Motor neuron (in vitro differentiated cells): ENCODE measurements at places on chromosomes 16 and 17.

DNA sequence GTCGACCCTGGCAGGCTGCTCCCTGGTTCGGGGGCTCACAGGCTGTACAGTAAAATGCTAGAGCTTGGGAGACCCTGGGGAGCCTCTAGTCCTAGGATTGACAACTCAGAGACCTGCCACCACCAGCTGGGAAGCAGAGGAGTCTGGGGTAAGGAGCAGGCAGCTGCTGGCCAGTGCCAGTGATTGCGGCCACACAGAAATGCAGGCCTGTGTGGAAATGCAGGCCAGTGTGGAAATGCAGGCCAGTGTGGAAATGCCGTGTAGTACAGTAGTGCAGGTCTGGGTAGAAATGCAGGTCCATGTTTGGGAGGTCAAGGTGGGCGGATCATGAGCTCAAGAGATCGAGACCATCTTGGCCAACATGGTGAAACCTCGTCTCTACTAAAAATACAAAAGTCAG, 23.5 kb downstream of the SGSH start:
- no peak for ATAC-seq

- no peak for ATAC-seq
These were observed 8.1 kb upstream of the CHMP6 start for GRCh38 chr17:80983545-80983944.

- peak; percentile 62 for ATAC-seq
These were observed 71.2 kb upstream of the GRIN2A start for GRCh38 chr16:10253409-10253808.

- ATAC-seq = no peak
These were observed 207.9 kb upstream of the RBFOX1 start for GRCh38 chr16:7124701-7125100.

- ATAC-seq = peak; percentile 100
These were observed 854.1 kb downstream of the KCNJ2 start for GRCh38 chr17:71023249-71024030.

DNA sequence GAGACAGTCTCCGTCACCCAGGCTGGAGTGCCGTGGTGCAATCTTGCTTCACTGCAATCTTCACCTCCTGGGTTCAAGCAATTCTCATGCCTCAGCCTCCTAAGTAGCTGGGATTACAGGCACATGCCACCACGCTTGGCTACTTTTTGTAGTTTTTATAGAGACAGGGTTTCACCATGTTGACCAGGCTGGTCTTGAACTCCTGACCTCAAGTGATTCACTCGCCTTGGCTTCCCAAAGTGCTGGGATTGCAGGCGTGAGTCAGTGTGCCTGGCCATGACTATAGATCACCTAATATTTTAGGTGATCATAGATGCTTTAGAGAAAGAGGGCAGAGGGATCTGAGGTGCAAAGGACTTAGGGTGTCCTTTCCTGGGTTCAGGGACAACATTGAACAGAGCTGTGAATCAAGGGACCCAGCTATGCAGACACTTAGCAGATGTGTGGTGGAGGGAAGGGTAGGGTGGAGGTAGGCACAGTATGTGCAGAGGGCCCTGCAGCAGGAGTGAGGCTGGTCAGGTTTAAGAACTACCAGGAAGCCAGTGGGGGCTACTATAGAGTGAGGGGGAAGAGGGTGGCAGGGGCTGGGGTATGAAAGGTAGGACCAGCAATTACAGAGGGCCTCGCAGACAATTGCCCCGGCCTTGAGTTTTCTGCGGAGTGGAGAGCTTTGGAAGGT, 116.5 kb downstream of the CMIP start:
- no peak for ATAC-seq

DNA sequence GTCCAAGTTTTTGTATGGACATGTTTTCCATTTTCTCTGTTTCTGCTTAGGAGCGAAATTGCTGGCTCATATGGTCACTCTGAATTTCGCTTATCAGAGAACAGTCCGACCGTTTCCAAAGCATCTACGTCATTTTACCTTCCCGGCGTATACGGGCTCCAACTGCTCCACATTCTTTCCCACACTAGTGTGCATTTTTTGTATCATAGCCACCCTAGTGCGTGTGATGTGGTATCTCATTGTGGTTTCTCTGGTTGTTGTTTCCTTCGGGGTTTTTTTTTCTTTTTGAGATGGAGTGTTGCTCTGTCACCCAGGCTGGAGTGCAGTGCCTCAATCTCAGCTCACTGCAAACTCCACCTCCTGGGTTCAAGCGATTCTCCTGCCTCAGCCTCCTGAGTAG, 31.0 kb upstream of the BHLHA9 start:
- no peak for ATAC-seq

DNA sequence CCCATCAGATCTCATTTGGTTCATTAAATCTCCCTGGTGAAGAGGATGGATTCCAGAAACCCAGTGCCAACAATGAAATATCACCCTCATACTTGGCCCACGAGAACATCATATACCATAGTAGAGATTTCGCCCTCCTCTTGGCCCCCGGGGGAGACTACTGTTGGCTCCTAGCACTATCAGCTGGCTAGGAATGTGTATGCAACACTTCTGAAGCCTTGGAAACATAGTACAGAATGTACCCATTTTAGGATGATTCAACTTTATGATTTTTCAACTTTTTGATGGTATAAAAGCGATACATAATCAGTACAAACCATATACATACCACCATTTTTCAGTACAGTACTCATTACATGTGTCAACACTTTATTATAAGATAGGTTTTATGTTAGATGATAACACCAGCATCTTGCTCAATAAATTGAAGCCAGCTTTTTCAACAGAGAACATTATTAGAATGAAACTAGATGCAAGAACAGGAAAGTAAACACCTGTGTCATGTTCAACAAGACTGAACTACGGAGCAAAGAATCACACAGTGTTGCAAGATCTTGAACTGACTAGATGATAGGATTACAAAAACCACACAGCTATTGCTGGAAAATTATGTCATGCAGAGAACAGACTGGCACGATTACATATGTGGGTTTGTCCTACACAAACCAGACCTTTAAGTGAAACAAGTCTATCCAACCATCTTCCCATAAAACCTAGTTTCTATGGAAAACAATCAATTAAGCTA, 17.2 kb downstream of the RSL1D1 start:
- ATAC-seq = no peak

DNA sequence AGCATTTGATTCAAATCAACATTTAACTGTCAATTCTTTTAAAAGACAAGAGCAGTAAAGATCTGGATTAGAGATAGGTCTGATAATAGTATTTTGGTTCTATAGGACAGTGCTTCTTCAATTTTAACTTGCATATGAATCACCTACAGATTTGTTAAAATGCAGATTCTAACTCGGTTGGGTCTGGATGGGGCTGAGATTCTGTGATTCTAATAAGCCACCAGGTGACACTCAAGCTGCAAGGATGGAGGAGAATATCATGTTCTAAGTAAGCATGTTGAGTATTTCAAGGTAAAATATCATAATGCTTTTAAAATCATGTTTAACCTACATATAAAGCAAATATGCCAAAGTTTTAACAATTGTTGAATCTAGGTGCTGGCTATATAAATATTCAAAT, 15.8 kb downstream of the TSPOAP1 start:
- ATAC-seq = no peak

GRCh38 chr17:56918916-56919315, 5.1 kb upstream of the TRIM25 start:
- no peak for ATAC-seq

- ATAC-seq = no peak
These were observed 141.8 kb downstream of the LAT start for GRCh38 chr16:29126616-29127015.

DNA sequence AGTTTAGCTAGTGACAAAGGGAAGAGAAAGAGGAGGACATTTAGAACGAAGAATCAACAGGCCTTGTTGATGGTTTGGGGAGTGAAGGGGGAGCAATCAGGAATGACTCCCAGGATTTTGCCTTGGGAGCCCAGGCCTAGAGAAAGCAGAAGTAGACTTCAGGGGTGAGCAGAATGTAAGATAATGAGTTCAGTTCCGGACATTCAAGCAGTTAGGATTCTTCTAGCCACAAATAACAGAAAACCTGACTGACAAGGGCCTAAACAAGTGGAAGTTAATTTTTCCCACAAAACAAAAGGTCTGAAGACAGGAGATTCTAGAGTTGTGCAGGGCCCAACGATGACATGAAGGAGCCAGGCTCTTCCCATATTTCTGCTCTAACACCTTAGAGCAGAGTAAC, 45.9 kb downstream of the SKAP1 start:
- ATAC-seq = no peak

DNA sequence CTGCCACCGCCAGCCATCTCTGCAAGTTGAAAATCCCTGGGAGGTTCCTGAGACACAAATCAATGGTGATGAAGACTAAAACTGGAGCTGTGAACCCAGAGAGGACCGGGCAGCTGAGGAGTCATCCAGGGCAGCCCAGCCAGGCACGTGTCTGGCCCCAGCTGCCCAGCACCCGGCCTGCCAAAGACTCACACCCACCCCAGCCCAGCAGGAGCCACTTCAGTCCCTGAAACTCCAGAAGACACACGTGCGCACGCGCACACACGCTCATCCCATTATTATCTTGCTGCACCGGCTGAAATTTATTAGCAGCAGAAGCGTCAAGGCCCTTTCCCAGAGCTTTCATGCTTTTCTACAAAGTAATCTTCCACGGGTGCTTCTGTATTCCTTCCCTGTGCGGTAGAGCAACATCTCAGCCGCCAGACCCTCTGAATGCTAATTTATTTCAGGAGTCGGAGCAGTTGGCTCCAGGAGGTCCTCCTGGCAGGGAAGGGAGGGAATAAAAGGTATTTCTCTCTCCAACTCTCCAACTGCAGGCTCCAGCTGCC, 59.8 kb upstream of the RBFOX3 start:
- ATAC-seq = peak; percentile 31

GRCh38 chr17:71237903-71238538, 882.8 kb upstream of the SOX9 start:
- ATAC-seq = peak; percentile 60

- ATAC-seq = no peak
These were observed at the start of gene GALR2 for GRCh38 chr17:76074390-76075363. TSS of gene GALR2 (plus strand) at chr17:76074781. CDS start at chr17:76074884, 103 bp downstream.

GRCh38 chr17:73768691-73769090, 124.4 kb upstream of the SDK2 start:
- ATAC-seq = no peak

DNA sequence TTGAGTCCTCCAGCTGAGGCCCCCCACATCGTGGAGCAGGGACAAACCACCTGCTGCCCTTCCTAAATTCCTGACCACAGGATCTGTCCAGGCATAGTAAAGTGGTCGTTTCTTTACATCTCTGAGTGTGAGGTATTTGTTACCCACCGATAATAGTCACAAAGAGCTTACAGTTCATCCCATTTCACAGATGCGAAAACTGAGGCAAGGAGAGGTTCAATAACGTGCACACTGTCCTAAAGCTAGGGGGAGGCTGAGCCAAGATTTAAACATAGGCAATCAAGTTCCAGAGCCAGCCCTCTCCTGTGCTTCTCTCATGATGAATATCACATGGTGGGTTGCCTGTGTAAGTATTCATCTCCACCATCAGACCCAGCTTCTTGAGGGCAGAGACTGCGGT, 135.4 kb downstream of the CCT6B start:
- no peak for ATAC-seq

GRCh38 chr17:1643999-1644492, 1.5 kb downstream of the SCARF1 start:
- ATAC-seq = no peak

DNA sequence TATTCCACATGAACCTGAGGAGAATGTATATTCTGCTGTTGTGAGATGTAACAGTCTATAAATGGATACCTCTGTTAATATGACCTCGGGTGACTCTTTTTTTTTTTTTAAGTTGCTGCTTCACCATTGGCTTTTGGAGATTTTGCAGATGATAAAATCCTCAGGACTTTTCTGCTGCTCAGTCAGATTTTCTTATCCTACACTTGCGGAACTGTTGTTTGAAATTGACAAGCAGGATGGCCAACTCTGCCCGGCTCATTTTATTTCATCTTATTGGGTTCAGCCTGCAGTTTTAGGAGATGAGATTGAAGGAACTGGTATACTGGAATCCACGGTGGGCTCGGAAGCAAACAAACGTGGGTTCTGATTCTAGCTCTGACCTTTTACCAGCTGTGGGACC, 19.3 kb downstream of the IL4R start:
- ATAC-seq = no peak
